GM04504 (cell line): ENCODE measurements at places on chromosomes 7 and 10.

DNA sequence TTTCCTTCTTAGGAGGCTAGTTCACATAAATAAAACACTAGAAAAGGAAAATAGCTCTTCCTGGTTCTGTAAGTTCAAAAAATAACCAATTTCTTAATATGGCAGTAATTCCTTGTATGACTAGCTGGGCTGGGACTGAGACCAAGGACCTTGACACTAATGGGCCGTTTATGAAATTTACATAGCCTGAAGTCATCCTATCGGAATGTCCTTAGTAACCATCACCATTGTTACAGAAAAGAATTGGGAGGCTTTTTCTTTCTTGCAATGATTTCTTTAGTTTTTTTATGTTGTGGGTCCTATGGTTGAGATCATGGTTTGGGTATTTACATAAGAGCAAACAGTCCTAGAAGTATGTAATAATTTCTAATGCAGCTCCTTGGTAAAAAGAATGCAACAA, 87.1 kb upstream of the HDAC9 start:
- DNase-seq = peak; percentile 84

GRCh38 chr7:116285252-116285651, 74.9 kb downstream of the TES start:
- no peak for DNase-seq

GRCh38 chr7:140676306-140676705, 3.6 kb downstream of the ADCK2 start:
- no peak for DNase-seq

- peak; percentile 42 for DNase-seq
These were observed 17.1 kb downstream of the MBL2 start for GRCh38 chr10:52755297-52756062.

DNA sequence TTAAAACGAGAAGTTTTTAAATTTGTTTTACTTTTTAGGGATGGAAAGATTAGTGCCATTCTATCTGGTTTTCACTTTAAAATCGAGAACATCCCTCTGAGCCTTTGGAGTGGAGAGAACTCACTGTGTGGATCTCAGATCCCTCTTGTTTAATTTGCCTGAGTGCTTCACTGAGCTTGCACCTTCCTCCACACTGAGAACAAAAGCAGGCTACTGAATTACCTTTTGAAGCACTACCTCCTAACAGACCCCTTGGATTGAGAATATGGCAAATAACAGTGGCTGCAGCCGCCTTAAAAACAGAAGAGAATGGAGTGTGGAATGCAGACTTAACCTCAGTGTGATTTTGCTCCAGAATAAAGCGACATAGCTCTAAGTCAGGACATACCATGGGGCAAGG, 204.7 kb downstream of the CNTNAP2 start:
- no peak for DNase-seq

DNA sequence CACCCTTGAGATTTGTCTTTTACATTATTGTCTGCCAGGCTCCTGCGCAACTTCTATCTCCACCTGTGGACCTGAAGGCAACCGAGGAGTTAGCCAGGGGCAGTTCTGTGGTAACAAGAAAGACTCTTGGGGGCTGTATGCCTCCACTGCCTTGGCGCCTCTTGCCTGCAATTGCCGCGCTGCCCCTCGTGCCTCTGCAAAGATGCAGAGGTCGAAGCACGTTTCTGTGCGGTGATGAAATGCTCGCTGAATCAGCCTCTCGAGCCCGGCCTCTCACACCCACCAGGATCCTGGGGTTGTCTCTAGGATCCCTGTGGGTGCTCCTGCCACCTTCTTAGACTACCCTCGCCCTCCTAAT, 486 bp upstream of the LHFPL3 start:
- no peak for DNase-seq

DNA sequence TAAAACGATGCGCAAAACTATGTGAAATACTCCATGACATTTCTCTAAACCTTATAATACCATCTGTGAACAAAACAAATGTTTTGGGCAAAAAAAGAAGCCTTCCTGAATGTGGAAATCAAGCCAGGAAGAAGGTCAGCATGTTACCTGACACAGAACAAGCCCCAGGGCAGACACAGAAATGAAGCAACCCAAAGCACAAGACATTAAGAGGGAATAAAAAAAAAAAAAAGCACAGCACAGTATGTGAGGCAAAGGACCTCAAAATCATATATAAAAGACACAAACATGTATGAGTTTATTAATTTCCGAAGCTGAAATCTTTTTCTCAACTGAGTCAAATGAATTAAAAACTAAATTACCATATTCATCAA, 161.8 kb downstream of the SKIDA1 start:
- DNase-seq = no peak

- DNase-seq = no peak
These were observed 568.3 kb downstream of the TYW1 start for GRCh38 chr7:67564959-67565358.

DNA sequence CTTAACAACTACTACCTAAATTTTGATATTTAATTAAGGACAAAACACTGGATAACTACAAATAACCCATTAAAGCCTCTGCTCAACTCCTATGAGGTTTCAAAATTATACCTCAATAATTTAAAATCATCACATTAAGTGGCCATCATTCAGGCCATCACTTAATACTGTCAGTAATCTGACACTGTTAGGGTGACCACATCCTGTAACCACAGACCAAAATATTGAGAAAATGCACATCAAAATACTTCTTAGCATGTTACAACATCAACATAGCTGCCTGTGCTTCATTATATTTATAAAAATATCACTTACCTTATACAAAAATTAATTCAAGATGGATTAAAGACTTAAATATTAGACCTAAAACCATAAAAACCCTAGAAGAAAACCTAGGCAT, 23.3 kb downstream of the SEM1 start:
- DNase-seq = no peak
